ENCODE measurements at places on chromosomes 12 and 14.

GRCh38 chr14:91349481-91350074 lies 68.0 kb downstream of the CCDC88C start:
- no peak for DNase-seq

DNA sequence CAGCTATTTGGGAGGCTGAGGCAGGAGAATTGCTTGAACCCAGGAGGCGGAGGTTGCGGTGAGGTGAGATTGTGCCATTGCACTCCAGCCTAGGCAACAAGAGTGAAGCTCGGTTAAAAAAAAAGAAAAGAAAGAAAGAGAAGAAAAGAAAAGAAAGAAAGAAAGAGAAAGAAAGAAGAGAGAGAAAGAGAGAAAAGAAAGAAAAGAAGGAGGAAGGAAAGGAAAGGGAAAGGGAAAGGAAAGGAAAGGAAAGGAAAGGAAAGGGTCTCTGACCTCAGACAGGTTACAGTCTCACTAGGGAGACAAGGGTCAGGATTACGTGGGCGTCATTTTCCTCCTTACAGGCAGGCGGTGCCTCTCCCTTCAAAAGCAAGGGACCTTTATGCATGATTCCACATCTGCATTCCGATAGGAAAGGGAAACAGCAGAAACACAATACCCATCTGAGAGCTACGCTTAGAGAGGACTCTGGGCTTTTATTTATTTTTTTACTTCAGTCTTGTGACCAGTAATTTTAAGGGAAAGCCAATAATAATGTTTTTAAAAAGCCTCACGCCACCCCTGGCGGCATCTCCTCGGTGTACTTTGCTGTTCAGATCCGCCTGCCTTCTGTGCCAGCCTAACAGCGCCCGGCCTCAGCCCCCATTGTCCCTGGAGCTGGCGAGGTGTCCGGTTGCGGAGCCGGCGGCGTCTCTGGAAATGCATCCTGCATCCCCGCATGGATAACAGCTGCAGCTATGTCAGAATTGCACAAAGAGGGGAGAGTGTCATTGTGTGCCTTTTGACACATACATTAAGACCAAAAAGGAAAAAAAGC lies 945 bp upstream of the HIP1R start:
- DNase-seq: no peak

- no peak for DNase-seq
Measured at GRCh38 chr12:104510145-104510872, 53.6 kb downstream of the CHST11 start.

GRCh38 chr14:51419685-51420084 lies 179.6 kb downstream of the TMX1 start:
- no peak for DNase-seq

GRCh38 chr12:99609455-99610181 lies 37.9 kb upstream of the GARIN6 start:
- DNase-seq: no peak

- DNase-seq: peak; percentile 43
Measured at GRCh38 chr14:34678306-34678705, 36.1 kb downstream of the CFL2 start.

DNA sequence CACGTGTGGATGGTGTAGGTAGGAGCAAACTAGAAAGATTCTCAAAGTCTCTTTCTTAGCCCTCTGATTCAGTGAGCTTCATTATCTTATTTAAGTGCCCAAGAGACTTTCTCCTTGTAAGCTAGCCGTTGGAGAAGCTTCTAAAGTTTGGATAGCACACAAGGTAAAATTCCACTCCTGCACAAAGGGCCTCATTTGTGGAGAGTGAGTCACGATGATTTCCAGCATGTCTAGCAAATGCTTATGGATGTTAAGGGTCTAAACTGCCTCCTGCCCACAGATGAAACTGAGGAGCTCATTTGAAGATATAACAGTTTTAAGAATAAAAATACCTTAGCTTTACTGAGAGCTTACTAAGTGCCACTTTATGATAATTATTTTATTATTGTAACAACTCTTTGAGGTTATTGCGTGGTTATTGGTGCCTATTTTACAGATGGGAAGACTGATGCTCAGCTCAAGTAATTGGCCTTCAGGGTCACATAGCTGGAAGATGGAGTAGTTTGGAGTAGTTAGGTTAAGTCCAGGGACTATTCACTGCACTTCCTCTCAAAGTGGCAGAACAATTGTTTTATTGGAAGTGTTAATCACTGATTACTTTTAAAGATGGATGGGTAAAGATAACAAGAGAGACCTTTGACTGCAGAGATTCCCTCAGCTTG lies 78.7 kb upstream of the HIF1A start:
- DNase-seq: peak; percentile 86

GRCh38 chr12:93199831-93200236 lies 177.9 kb upstream of the NUDT4 start:
- no peak for DNase-seq

DNA sequence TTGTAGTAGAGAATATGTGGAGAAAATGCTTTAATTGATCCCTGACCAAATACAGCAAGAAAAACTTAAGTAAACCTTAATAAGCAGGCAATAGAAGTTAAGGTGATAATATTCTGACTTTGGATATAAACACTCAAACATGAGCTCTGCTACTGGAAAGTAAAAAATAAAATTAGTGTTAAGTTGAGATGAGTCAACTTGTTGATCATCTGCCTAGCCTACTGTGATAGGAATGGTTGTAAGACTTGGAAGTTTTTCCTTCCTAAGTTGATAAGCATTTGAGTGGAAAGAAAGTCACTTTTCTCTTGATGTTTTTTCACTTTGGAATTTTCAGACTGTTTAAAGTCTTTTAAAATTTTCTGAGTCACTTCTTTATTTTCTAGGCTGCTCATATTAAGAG lies 26.0 kb downstream of the ADIPOR2 start:
- no peak for DNase-seq

DNA sequence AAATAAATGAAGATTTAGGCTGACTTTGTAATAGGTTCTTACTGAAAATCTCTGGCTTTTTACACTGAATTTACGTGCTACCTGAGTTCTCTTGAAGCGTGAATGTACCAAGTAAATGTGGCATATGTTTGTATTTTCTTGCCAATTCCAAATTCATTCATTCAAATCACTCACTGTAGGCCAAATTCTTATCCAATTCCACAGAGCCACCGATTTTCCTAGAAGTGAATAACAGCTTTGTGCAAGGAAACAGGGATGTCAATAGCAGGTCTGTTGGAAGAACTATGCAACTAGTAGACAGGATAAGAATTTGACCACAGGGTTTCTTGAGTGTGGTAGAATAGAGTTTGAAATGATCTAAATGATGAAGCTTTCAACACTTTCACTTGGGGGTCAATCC lies 86.8 kb downstream of the SOX5 start:
- no peak for DNase-seq

DNA sequence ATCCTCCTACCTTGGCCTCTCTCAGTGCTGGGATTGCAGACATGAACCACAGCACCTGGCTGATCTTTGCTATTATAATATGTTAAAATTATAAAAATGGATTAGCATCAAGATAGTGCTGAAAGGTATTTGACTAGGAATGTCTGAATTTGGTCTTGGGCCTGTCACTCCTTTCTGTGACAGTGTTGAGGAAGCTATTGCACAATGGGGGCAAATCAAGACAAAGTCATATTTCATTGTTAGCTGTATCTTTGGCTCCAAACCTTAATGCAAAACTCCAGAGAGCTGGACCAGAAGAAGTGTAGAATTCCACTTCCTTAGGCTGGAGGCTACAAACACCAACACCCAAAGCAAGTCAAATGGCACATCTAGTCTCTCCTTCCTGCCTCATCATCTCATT lies 42.2 kb downstream of the ZCRB1 start:
- DNase-seq: no peak

GRCh38 chr12:28232211-28232928 lies 42.1 kb downstream of the CCDC91 start:
- no peak for DNase-seq

GRCh38 chr12:68065687-68066086 lies 76.4 kb downstream of the IFNG-AS1 start:
- DNase-seq: no peak

- no peak for DNase-seq
Measured at GRCh38 chr14:50007123-50007903, 109.1 kb downstream of the VCPKMT start.

- no peak for DNase-seq
Measured at GRCh38 chr12:64192644-64193444, 29.3 kb downstream of the KICS2 start.

DNA sequence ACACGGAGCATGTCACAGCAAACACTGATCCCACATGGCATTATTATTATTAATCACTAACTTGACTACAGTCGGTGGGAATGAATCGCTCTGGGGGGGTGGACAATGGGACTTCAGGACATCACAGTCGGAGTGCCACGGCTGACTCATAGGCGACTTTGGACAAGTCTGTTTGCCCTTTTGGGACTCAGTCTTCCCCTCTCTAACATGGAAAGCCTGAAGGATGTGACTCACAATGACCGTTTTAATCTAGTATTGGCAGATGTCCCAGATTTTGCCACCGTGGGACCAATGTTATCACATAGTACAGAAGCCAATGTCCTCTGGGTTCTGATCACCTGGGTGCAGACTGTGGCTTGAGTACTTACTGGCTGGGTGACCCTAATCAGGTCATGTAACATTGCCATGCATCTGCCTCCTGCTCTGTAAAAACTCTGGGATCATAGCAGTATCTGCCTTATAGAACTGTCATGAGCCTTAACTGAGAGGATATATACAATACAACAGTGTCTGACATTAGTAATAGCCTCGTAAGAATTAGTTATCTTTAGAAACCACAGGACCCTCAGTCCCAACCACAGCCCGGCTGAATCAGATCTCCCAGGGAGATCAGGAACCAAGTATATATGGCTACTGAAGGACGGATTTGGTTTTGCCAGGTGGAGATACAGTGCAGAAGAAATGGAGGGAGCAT lies 362.6 kb downstream of the BCL11B start:
- peak; percentile 85 for DNase-seq

All from fibroblast of skin of right quadriceps (primary cell).